H7 (cell line): ENCODE measurements at places on chromosomes 1 and 21.

DNA sequence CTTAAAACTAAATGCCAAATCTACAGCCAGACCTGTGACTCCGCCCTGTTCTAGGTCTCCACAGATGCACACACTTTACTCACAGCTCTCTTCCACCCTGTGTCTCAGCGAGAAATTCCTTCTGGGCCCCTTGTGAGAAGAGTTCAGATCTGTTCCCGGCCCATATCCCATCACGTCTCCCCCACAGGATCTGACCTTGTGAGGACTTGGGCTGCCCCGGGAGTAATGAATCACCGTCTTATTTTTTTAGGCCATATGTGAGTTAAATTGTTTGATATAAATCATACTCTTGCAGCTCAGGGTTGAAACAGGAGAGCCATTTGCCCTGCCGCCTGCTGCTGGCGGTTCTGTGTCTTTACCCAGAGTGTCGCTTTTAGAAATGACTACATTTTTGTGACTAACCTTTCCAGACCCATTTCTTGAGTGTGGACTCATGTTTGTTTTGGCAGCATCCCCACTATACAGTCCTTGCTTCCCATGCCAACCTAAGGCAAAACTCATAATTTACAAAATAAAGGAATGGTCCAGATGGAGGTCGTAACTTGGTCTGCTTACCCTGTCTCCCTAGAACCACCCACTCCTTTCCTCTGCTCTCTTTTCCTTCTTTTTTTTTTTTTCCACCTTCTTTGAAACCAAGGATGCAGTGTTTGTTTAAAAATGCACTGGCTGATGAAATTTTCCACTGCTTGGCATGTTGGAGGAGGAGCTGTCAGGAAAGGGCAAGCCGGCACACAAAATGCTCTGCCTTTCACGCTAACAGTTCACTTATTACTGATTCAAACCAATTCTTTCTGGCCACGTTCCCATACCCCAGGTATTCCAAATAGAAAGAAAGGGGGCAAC, 98.0 kb upstream of the C1orf105 start:
- no peak for DNase-seq

DNA sequence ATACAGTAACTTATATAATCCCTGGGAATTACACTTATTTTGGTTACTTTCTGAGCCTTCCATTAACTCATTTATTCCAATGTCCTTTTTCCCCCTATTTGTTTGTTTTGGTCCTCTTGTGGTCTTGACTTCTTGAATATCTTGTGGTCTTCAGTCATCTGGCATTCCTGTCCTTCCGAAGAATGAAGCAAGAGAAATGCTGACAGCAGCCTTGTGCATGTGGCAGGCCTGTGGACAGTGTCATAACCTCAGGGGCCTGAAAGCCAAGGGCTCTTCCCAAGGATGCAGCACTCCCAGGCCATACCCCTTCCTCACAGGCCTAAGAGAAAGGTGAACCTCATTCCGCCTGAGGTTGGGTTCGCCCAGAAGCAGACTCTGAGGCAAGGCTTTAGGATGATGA, 470.2 kb downstream of the DISC1 start:
- no peak for DNase-seq

DNA sequence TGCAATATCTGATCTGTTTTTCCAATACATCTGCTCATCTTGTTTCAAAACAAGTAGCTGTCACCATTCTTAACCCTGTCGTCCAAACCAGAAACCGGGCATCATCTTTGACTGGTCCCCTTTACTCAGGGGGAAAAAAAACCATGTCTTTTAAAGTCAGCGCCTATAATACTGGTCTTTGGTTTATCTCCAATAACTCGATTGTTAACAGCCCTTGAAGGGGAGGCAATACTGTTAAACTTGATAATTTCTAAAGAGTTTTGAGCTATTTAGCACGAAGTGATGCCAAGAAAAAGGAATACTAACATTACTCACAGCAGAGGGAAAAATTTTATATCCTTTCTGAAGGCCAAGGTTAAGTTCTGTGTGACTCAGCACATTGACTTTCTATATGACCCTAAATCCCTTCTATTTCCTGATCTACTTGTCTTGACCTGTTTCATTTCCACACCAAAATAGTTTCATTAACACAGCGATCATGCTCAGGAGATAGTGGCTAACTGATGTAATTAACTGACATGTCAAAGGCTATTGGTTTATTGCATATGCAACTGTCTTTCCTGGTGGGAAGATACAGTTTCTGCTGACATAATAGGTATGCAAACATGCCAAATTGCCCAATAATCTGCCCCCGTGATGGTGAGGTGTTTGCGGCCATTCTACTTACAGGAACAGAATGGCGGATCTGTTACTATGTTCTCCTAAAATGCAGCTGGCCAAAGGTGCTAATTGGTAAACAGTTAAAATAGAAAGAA, 59.1 kb downstream of the NFIA start:
- DNase-seq = no peak

DNA sequence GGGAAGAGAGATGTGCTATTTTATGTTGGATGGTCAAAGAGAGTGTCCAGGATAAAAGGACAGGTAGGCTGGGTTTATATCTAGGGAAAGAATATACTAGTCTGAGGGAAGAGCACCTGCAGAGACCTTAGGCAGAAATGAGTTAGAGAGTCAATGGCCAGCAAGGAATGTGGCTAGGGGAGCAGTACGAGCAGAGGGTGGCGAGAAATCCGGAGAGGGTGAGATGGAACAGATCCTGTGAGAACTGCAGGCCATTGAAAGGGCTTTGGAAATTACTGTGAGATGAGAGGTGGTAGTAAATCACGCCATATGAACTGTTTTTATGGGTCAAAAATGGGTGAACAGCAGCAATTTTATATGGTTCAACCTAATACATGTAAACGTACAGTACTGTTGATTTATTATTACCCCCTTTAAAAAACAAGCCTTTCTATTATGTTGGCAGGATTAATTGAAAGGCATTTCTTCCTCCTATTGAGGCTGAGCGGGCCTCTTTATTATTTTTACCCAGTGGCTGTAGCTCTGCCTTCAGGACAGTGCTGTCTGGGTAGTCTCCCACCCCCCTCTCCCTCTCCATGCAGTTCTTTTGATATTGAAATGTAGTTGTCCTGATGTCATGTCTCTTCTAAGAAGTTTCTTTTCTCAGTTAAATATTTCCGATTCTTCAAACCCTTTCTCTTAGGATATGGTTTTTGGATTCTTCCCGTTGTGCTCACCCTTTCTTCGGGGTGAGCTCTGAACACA, 75.2 kb upstream of the CD1D start:
- DNase-seq = peak; percentile 43

- DNase-seq = no peak
Measured at GRCh38 chr1:42358791-42359190, 21.8 kb upstream of the RIMKLA start.

- DNase-seq = no peak
Measured at GRCh38 chr1:220908757-220909156, 29.5 kb downstream of the HLX start.

DNA sequence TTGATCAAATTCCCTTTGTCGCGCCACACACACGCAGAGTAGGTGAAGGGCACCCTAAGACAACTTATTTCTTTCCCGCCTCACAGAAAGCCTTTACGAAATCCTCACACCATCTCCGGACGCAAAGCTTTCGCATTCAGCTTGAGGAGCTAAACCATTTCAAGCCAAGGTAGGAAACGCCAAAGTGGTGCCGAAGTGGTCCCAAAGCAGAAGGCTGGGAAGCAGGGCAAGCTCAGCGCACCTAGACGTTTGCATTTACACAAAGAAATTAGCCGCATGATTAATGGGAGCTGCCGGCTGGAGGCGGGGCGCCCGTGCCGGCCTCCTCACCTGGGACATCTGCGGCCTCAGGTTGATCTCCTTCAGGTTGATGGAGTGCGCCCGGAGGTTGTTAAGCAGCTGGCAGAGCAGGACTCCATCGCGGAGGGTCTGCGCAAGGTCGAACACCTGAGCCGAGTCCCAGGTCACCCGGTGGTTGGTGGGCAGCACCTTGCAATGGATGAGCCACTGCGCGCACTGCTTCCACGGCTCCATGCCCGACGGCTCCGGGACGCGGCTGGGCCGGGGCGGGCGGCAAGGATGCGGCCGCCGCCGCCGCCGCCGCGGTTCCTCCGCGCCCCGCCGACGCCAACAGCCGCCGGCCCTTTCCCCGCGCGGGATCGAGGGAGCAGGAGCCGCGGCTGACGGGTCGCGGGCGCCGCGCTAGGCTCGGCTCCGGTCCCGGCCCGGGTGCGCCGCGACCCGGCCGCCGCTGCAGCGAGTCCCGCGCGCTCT, 457 bp downstream of the VAV3 start:
- DNase-seq = peak; percentile 78

GRCh38 chr1:18352636-18353265, 128.0 kb upstream of the KLHDC7A start:
- DNase-seq = peak; percentile 74

GRCh38 chr1:197761654-197762053, 13.6 kb downstream of the DENND1B start:
- DNase-seq = no peak

DNA sequence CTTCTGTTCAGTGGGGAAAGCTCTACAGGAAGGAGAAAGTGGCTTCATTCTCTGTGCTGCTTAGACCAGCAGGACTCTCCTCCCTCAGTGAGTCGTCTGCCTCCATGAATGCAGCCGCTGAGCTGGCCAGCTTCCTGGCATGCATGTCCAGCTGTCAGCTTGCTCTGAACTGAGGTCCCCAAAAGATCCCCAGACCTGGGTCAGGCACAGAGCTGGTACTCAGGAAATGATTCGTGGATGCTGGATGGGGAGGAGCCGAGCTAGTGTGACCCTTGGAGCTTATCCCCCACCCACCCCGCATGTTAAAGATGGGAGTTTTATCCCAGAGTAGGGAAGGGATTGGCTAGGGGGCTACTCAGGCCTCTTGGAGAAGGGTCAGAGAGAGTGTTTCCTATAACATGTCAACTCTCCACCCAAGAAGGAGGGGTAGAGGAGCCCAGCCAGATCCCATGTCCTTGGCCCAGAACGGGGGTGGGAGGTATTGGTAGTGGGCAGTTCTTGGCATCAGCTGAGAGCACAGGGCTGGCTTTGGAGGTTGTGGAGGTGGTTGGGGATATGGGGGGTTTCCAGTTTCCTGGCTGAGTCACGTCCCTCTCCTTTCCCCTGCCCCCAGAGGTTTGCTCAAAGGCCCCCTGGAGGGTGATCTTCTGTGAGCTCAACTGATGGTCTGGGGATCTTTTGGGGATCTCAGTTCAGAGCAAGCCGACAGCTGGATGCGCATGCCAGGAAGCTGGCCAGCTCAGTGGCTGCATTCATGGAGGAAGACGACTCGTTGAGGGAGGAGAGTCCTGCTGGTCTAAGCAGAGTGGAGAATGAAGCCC, 110.1 kb downstream of the FOXD2 start:
- peak; percentile 53 for DNase-seq

DNA sequence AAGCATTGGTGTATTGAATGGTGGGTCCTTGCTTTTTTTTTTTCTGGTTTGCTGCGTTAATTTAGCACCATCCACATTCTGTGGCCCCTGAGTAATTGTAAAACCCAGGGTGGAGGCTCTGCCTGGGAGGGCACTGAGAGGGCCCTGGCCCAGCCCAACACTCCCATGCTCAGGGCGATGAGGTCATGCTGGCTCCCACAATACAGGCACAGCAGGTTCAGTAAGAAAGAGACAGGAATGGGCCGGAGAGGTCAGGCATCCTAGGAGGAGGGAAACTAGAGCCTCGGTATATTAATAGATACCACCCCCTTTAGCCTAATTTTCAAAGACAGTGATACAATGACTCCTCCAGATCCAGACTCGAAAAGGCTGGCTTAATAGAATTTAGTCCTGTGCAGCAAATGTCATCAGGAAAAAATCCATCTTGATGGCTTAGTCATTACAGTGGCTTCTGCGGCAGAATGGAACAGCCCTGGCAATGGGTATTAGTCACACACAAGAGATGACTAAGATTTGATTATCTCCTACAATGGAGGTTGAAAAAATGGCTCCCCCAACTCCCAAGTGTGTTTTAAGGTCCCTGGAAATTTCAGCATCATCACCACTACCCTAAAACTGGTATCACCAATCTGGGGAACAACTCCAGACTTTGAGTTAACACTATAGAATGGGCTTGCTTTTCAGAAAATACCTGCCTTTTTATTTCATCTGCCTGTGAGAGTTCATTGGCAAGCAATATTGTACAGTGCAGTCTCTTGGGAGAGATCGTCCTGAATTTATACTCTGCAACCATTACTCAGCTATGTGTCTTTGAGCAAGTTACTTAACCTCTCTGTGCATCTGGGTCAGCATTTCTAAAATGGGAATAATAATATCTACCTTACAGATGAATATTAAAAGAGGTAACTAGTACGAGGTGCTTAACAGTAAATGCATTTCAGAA, 43.9 kb upstream of the LYST start:
- DNase-seq = peak; percentile 81

DNA sequence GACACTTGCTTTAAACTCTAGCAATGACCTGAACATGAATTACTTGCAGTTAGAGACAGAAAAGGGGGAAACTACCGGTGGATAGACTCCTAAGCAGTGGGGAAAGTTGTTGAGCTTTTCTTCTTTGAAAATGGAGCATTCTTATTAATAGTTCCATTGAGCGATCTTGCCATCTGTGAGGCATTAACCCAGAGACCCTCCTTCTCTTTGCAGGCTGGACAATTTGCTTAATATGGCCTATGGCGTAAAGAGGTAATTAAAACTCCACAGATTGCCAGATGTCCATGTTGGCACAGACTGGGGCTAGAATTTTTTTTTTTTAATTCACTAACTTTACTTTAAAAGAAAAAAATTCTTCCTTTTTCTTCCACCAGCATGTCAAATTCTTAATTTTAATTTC, 88.5 kb downstream of the ELAVL4 start:
- no peak for DNase-seq

- DNase-seq = no peak
Measured at GRCh38 chr1:9331558-9332346, 39.1 kb downstream of the SPSB1 start.

DNA sequence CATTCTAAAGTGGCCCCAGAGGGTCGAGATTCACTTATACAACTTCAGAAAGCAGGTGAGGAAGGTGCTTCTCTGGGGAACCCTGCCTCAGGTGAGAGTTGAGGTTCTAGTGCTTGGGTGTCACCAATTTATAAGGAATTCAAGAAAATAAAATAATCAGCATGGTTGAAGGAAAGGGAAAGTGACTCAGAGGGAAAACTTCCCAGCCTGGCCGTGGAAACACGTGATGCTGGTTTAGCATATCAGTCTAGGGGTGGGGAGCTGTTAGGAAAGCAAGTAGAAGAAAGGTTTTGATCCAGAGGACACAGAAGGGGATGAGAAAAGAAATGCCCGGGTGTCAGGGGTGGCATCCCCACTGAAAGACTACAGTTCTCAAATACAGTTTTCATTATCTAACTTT, 37.7 kb upstream of the TMEM125 start:
- DNase-seq = no peak

GRCh38 chr1:67705735-67706453, 20.9 kb downstream of the GADD45A start:
- DNase-seq = no peak

DNA sequence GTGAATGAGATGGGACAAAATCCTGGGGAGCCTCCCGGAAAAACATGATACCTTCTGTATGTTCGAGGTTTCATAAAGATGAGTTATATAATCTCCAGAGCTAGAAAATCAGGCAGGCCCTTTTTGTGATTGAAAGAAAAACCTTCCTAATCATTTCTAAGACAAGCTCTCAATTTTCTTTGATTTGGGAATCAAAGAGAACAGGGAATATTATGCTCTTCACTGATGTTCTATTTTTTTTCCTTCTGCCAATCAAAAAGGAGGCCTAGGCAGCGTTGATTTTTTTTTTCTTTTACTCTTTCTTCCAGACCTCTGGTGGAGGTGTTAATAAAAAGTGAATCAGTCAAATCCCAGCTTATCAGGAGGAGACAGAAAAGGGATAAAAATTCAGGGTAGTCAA, 34.5 kb downstream of the DIRAS3 start:
- DNase-seq = no peak

GRCh38 chr1:26537951-26538352, 8.4 kb downstream of the RPS6KA1 start:
- DNase-seq = peak; percentile 77
